ENCODE measurements at places on chromosomes 4 and X.

- peak; percentile 58 for DNase-seq
Measured at GRCh38 chr4:6641164-6641970, 882 bp downstream of the MRFAP1 start.

DNA sequence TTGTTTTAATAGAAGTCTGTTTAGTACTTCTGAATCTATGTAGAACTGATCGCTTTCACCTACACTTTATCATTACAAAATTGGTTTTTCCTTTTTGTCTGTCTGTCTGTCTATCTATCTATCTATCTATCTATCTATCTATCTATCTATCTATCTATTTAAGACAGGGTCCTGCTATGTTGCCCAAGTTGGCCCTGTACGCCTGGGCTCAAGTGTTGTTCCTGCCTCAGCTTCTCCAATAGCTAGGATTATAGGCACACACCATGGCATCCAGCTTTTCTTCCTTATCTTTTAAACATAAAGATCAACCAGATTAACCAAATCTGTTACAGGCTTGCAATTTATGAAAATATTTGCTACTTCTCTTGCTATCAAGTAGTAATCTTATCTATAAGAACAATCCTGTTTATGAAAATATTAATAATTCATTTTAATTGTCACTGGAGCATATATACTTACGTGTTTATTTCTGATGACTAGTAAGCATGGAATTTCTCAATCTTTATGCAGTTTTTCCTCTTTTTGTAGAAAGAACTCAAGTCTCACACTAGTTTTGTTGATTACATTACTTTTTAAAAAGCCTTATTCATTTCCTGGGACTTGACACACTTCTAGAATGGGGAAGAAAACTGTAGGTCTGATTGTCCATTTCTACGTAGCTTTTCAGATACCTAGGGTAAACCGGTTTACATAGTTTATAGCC, 24.5 kb downstream of the KIAA0232 start:
- DNase-seq: no peak

DNA sequence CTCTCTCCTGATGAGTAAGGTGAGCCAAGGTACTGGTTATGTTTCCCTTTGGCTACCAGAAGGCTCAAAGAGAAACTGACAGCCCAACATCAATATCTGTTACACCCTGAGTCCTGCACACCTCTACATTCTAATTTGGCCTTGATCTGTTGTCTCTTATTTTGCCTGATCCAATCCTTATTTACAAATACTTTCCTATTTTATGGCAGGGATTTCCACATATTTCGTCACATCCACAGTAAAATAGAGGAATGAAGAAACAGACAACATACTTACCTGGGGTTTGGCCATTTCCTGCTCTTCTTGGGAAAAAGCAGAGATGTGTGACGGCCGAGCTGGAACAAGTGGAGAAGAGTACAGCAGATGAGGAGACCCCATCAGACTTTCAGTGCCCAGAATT, 1.5 kb downstream of the ZNF182 start:
- no peak for DNase-seq

GRCh38 chr4:129140521-129140920, 44.6 kb downstream of the C4orf33 start:
- DNase-seq: no peak

DNA sequence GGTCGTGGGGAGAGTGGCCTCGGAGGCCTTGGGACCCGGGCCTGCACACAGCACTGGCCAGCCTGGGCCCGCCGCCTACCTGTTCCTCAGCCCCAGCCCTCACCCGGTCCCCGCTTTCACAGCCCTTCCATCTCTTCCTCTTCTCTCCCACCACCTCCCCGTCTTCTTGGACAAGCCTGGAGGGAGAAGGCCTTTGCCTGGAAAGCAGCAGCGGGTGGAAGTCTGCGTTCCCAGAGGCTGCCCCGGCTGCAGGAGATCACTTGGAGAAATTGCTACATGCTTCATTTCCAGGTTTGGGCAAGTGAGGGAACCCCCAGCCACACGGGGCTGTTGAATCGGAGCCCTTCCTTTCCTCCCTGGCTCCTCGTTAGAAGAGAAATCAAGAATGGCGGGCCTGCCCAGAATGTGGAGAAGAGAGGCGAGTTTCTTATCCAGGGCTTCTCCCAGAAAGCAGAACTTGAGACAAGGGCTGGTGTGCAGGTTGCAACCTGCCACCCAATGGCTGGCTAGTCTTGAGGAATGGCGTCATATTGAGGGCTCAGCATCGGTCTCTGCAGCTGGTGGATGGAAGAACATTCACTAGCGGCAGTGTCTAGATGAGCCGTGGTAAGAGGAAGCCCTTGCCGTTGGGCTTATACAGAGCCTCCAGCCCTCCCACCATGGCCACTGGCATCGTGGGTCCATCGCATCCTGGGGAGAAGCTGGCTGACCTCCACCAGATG, 1.2 kb upstream of the PDZD4 start:
- no peak for DNase-seq

- no peak for DNase-seq
Measured at GRCh38 chrX:8424912-8425311, 39.7 kb upstream of the VCX3B start.

GRCh38 chrX:27519226-27519625, 56.1 kb upstream of the PPP4R3C start:
- no peak for DNase-seq

DNA sequence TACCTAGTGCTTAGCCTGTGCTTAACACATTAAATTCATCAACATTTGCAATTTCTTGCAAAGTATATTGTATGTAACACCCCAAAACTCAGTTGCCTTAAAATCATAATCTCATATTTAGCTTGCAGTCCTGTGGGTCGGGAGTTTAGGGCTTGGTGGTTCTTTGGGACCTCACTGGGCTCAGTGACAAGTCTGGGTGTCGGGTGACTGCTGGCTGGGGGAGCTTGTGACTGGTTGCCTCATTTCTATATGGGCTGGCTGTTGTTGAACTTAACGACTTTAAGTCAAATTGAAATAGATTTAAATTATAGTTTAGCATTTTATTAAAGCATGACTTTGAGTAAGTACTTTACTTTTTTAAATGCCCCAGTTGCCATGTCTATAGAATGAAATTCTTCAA, 401.4 kb upstream of the NR3C2 start:
- no peak for DNase-seq

DNA sequence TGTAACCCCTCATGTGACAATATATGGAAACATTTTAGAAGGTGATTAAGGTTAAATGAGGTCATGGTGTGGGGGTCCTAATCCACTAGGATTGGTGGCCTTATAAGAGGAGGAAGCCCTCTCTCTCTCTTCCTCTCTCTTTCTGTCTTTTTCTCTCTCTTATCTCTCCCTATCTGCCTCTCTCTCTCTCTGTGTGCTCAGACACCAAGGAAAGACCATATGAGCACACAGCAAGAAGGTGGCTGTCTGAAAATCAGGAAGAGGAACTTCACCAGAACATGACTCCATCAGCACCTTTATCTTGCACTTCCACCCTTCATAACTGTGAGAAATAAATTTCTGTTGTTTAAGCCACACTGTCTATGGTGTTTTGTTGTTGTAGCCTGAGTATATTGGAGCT, 1472.2 kb downstream of the PCDH7 start:
- DNase-seq: no peak

DNA sequence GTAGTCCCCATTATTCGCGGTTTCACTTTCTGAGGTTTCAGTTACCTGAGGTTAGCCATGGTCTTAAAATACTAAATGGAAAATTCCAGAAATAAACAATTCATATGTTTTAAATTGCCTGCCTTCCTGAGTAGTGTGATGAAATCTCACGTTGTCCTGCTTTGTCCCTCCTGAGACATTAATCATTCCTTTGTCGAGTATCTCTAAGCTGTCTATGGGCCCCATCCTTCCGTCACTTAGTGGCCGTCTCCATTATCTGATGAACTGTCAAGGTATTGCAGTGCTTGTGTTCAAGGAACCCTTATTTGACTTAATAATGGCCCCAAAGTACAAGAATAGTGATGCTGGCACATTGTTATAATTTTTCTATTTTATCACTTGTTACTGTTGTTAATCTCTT, 94.8 kb downstream of the ADGRL3 start:
- DNase-seq: no peak

DNA sequence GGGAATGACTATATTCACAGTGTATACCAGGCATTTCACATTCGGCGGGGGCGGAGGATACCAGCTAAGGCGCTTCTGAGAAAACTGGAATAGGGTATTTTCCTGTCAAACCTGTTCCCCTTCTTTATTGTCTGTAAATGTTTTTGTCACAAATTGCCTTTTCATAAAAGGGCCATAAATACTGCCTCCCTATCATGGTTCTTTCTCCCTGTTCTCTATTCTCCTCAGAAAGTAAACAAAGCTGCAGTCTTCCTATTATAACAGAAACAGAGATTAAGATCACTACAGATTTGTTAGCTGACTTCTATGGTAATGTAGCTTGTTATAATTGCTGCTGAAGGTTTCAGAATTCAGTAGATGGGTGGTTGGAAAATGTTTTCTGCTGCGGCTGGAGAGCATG, 32.2 kb downstream of the MID2 start:
- DNase-seq: no peak

DNA sequence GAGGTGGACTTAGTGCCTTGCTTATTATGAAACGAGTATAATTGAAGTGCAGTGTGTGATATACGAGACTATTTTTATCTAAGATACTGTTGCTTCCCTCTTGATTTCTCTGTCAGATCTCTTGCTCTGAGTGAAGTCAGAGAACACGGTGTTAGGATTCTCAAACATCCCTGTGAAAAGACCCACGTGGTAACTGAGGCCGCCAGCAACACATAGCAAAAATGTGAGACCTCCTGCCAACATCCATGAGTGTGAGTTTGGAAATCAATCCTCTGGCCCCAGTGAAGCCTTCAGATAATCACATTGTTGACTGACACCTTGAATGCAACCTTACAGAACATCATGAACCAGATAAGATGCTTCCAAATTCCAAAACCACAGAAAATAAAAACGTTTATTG, 954.4 kb downstream of the FAT4 start:
- no peak for DNase-seq

- DNase-seq: no peak
Measured at GRCh38 chr4:81084634-81085033, 54.1 kb downstream of the BMP3 start.

GRCh38 chr4:155607481-155607880, 59.2 kb upstream of the GUCY1A1 start:
- DNase-seq: no peak

DNA sequence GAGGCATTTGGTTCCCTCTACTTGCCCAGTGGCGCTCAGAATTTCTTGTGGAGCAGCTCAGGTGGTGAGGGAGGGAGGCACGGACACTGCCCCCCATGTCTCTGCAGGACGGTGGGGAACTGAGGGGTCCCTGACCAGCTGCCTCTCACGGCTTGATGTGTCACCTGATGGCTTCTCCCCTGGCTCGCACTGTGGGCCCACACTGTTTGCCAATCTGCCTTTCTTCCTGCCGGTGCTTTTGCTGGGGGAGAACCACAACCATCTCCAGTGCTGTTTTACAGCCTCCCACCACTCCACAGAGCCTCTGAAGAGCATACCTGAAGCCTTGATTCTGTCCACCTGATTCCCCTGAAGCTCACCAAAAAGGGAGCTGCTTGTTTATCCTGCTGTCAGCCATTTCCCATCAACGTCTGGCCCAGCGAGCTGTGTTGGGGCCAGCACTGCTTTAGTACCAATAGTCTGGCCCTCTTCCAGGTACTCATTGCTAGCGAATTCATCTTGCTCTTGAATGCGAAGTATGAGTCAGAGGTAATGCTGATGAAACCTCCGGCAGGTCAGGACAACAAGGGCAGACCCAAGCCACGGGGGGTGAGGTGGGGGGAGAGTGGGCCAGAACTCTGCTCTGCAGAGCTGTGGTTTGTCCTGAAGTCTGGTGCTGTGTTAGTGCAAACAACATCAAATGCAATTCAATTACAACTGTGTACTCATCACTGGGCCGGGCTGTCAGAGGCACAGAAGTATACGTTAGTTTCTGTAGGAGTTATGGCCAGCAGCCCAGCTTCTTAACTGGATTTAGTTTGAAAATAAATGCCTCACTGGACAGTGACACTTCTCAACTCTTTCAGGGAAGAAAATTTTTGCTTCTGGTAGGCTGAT, 208.3 kb upstream of the JADE1 start:
- DNase-seq: peak; percentile 44

- DNase-seq: no peak
Measured at GRCh38 chr4:145298885-145299284, 118.5 kb upstream of the OTUD4 start.

DNA sequence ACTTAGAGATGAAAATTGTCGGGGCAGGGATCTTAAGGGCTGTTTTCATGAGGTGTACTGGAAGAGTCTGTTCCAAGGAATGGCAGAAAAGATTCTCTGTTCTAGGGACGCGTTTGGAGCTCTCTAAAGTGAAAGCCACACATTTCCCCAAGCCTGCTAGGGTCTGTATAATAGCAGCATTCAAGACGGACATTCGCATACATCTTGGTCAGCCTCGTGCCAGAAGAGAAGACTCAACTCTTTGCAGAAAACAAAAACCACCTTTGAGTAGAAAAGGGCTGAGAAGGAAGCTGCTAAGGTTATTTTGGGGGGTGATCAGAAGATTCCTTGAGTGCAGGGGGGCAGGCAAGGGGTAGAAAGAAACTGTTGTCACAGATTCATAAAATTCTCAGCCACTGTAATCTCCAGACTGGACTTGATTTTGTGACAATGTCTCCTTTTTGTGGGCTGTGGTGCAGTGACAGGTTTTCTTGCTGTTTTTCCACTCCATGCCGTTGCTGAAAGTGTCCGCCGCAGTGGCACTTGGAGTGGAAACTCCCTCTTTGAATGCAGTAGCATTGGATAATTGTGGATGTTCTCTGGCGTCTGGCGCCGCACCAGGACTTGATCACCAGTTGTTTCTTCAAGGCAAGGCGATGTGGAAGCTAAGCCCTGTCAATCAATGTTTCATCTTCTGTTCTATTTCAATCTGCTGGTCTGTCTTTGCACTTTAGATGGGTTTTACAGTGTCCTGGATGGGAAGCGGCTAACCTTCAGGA, 2.9 kb downstream of the GYG2 start:
- DNase-seq: no peak

- peak; percentile 27 for DNase-seq
Measured at GRCh38 chr4:40176602-40177001, 20.2 kb upstream of the RHOH start.

- no peak for DNase-seq
Measured at GRCh38 chr4:138114434-138114833, 127.7 kb downstream of the SLC7A11 start.

GRCh38 chr4:126007142-126007541, 692.4 kb downstream of the FAT4 start:
- no peak for DNase-seq

DNA sequence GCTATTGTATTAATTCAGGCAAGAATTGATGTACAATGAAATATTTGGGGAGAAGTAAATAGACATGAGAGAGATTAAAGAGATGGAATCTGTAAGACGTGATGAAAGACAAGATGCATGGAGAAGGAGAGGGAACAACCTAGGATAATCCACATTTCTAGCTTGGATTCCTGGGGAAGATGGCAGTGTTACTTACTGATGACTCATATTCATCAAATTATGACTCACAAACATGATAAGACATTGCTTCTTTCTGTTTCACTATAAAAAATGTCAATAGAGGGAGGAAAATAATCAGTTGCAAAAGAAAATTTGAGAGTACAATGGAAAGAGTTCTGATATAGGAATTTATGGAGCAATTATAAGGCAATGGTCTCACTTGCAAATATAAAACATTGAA, 104.1 kb upstream of the BMP3 start:
- no peak for DNase-seq
